ENCODE measurements at places on chromosomes 11 and 22.

- no peak for DNase-seq
These were observed 6.4 kb downstream of the LMO2 start for GRCh38 chr11:33885338-33886005.

- no peak for DNase-seq
These were observed 7.7 kb downstream of the LIF start for GRCh38 chr22:30238661-30239487.

- DNase-seq = no peak
These were observed 18.3 kb upstream of the KCNJ11 start for GRCh38 chr11:17406818-17407149.

GRCh38 chr11:76768088-76768908 lies 14.9 kb upstream of the TSKU start:
- peak; percentile 22 for DNase-seq

- DNase-seq = no peak
These were observed 13.7 kb upstream of the CPT1A start for GRCh38 chr11:68855205-68855981.

- no peak for DNase-seq
These were observed 8.0 kb downstream of the TUBGCP6 start for GRCh38 chr22:50236731-50237409.

- no peak for DNase-seq
These were observed 9.8 kb upstream of the MPPED2 start for GRCh38 chr11:30595934-30596333.

DNA sequence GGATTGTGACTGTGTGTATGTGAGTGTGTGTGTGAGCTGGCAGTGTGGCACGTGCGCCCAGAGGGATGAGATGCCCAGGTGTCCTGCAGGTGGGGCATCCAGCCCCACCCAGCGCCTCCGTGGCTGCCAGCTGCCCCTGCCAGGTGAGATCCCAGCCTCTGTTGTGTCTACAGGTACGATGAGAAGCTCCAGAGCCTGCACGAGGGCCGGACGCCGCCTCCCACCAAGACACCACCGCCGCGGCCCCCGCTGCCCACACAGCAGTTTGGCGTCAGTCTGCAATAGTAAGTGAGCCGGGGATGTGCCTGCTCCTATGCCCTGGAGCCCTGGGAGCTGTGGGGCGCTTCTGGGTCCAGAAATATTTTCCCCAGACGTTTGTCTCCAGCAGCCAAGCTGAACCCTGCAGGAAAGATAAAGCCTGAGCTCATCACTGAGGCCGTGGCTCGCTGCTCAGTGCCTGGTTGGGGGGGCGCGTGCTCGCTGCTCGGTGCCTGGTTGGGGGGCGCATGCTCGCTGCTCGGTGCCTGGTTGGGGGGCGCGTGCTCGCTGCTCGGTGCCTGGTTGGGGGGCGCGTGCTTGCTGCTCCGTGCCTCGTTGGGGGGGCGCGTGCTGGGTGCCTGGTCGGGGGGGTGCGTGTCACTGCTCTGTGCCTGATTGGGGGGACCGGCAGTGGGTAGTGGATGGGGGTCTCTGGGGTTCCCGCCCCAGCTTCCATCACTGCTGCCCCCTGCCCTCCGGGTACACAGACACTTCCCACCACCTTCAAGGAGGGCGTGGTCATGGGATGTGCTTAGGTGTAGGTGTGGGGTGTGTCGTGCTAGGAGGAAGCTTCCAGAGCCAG lies 73.2 kb downstream of the ARHGAP8 start:
- DNase-seq = no peak

DNA sequence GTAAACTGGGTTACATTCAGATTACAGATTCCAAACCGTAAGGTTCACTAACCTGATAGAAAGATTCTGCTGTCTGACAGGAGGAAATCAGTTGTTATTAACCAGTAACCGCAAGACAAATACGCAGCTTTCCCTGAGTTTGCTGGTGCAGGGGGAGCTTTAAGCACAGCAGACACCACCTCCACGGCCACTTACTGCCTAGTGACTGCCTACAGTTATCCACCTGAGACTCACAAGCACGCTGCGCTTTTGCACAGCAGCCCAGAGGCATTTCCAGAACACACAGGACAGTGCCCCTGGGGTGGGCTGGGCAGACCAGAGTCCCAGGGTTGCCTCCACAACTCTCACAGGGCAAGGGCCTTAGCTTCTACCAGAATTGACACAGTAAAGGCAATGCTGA lies 90.9 kb downstream of the CTTN start:
- no peak for DNase-seq

GRCh38 chr11:98423933-98424332 lies 596.8 kb upstream of the CNTN5 start:
- no peak for DNase-seq

GRCh38 chr11:83871054-83871453 lies 584.9 kb upstream of the CCDC90B start:
- DNase-seq = no peak

DNA sequence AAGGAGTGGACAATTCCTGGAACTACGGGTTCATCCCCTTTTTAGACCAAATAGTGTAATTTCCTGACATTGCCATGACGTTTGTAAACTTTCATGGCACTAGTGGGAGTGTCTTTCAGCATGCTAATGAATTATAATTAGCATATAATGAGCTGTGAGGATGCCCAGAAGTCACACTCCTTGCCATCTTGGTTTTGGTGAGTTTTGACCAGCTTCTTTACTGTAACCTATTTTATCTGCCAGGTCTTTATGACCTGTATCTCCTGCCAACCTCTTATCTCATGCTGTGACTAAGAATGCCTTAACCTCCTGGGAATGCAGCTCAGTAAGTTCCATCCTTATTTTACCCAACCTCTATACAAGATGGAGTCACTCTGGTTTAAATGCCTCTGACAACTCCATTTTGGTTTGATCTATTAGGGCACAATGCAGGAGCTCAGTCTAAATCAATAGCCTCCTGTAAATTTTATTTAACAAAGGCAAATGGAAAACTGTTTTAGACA lies 20.7 kb downstream of the OR10A6 start:
- DNase-seq = no peak

- DNase-seq = no peak
These were observed 21.5 kb downstream of the CASP4 start for GRCh38 chr11:104946907-104947306.

DNA sequence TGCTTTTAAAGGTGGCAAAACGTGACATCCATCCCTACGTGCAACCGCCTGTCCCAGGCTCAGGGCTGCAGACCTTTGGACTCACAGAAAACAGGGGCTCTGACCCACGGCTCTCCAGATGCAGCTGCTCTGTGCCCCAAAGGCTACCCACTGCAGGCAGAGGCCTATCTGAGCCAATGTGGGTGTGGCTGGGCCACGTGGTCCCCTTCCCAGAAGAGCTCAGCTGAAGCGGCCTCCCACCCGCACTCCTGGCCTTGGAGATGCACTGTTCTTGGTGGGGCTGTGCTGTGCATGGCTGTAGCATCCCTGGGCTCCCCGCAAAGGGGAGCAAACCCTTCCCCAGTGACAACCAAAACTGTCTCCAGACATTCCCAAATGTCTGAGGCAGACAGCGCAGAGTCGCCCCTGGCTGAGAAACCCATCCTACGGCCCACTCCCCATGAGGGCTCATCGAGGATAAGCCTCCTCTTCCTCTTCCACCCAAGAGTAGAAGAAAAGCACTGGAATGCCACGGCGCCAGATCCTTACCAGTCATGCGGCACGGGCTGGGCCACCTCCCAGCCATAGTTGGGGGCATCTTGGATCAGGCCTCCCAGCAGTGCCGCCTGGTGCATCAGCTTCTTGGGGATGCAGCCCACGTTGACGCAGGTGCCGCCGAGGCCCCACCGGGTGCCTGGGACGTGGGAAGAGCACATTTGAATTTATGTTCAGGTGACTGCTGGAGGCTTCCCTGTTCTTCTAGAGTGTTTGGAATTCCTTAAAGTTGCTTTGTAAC lies 23.1 kb upstream of the COMT start:
- no peak for DNase-seq

DNA sequence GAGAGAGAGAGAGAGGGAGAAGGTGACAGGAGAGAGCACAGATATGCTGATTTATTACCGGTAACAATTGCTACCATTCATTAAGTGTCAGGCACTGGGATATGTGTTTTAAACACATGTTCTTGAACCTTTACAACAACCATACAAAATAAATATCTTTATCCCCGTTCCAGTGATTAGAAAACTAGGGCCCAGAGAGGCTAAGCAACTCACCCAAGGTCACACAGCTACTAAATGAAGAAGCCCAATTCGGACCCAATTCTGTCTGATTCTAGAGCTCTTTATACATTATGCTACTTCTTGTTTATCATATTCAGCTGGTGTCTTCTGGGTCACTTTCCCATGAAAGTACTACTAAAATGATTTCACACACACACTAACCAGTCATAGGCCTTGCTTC lies 154.0 kb upstream of the RAG2 start:
- no peak for DNase-seq

DNA sequence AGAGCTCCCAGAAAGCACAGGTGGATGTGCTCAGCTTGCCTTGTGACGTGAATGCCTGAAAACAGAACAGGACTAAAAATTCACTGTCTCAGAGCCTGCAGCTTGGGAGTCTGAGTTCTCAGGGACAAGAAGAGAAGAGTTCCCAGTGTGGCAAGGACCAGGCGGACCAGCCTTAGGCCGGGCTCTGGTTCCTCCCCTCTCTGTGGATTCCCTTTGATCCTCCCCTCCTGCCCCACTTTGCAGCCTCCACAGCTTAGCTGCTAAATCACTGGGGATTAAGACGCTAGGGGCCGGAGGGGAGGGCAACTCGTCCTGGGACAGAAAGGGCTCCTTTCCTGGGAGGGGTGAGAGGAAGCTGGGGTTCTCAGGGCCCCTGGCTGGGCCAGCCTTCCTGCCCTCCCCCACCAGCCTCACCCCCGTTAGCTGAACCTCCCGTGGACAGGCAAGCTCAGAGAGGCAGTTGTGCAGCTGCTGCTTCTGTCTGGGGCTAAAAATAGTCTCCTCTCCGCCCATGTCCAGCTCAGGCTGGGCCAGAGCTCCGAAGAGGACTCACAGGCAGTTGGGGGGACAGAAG lies 29.9 kb upstream of the JAM3 start:
- no peak for DNase-seq

DNA sequence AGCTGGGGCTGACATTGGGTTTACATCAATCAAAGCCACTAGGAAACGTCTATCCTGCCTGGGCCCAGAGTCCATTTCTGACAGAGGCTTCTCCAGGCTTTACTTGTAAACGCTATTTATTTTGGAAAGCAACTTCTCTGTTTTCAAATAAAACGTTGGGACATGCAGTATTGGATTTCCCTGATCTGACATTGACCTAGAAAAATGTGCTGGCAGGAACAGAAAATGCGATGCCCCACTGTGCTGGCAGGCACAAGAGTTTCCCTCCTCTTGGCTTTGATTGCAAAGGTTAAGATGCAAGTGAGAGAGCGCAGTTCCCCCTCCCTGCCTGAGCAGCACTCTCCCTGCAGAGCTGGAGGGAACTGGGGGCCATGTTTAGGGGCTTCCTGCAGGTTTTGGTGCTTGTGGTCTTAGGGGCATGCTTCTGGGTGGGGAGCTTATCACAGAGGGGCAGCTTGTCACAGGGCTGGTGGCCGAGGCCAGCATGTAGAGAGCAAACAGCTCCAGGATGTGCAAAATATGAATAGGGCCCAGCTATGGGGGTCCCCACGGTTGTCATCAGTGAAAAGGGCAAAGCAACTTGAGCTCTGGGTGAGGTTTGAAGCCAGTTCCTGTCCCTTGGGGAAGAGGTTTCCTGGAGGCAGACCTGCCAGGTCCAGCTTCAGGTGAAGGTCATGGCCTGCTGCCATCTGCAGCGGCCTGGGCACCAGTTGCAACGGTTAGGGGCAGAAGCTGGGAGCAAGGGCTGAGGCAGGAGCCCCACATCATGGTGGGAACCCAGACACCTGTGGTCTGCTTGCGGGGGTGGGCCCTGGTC lies 42.3 kb upstream of the DKK3 start:
- no peak for DNase-seq

DNA sequence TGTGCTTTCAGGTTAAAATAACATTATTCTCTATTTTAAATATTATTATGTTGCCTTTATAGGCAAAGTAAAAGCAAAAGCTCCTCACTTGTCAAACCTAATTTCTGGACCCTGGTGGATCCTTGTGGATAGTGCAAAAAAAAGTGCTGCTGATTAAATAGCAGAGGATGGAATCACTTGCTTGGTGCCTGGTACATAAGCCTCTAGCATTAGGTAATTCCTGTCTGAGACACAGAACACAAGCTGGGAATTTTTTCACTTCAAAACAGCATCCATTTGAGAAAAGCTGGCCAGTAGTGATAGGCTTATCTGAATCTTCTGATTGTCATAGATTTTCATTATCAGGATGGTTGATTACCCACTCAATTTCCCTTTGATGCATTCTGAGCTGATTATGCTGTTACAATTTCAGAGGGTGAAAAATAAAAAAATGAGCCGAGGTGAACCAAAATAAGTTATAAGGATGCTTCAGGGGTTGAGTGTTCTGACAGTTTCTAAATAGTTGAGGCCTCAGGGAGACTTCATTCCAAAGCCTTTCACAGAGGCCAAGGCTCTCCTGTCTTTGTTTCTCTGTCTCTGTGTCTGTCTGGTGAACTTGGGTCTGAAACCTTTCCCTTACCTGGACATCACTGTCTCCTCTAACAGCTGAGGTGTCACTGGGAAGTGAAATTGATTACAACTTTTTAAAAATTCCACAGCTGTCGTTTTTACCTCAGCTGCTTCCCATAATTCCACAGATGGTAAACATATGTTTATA lies 242.9 kb downstream of the NELL1 start:
- DNase-seq = no peak

GRCh38 chr11:44368886-44369285 lies 58.9 kb upstream of the ALX4 start:
- no peak for DNase-seq

DNA sequence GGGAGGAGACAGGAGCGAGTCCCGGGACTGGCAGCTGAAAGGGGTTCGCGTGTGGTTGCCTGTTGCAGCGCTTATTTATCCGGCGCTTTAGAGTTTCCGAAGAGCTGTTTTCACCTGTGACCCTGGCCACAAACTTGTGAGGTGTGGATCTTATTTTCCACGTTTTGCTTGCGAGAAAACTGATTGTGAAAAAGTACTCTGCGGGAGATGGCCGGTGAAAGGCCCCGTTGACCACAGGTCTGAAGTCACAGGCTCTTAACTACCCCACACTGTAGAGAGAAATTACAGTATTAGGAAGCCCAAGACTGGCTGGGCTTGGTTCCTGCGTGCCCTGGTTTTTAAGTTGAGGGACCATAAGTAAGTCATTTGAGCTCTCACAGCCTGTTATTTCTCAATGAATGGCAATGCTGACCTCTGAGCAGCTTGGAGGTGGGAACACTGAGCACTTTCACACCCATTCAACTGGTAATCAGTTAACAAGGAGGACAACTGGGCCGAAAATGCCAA lies 379 bp upstream of the RAB38 start:
- no peak for DNase-seq

- DNase-seq = peak; percentile 36
These were observed at the start of gene FZD4 for GRCh38 chr11:86955361-86956120. FZD4 (minus strand) TSS chr11:86955395; CDS start chr11:86955085, 310 bp downstream.

- no peak for DNase-seq
These were observed 496 bp downstream of the EHBP1L1 start for GRCh38 chr11:65576232-65576866.

GRCh38 chr11:46520971-46521745 lies 72.7 kb downstream of the AMBRA1 start:
- no peak for DNase-seq

- DNase-seq = no peak
These were observed 251.2 kb downstream of the TENM4 start for GRCh38 chr11:79189601-79190000.

- DNase-seq = no peak
These were observed 34.4 kb downstream of the PRCP start for GRCh38 chr11:82865841-82866240.

- no peak for DNase-seq
These were observed 189.0 kb downstream of the LUZP2 start for GRCh38 chr11:24685821-24686220.
